A172 (cell line): ENCODE measurements at places on chromosomes 2 and 18. TPM values are rescaled to one million over a fixed set of nuclear protein-coding genes. Genes with fewer than 3 reads are reported as not detected.

ALK gene
- 0.07 and 0.26 TPM in 2 replicates for total RNA-seq

EML6 gene
- 0.67 and 5.1 TPM in 2 replicates for total RNA-seq

TBR1 gene
- total RNA-seq, result not detected in 2 replicates

TRABD2A gene
- 10.6 and 12.6 TPM in 2 replicates for total RNA-seq

SCN9A gene
- total RNA-seq, result 6.3 and 8.2 TPM in 2 replicates

CCDC88A gene
- 53.8 and 67.9 TPM in 2 replicates for total RNA-seq

RIF1 gene
- total RNA-seq, result 48.6 and 64.2 TPM in 2 replicates

PTGR3 gene
- 7.6 and 7.9 TPM in 2 replicates for total RNA-seq

SERPINB7 gene
- total RNA-seq, result 5.6 and 8.9 TPM in 2 replicates

ITGA6 gene
- total RNA-seq, result 121 and 167 TPM in 2 replicates

TDRD15 gene
- total RNA-seq, result not detected in 2 replicates

SERPINB10 gene
- not detected in 2 replicates for total RNA-seq

ERFE gene
- 25.3 and 31.3 TPM in 2 replicates for total RNA-seq

CDH19 gene
- not detected in 2 replicates for total RNA-seq

SF3B1 gene
- total RNA-seq, result 271 and 314 TPM in 2 replicates

SERPINB2 gene
- not detected in 2 replicates for total RNA-seq

GAREM2 gene
- total RNA-seq, result 3.8 and 5.3 TPM in 2 replicates
